ENCODE measurements at places on chromosomes 6 and 20.

DNA sequence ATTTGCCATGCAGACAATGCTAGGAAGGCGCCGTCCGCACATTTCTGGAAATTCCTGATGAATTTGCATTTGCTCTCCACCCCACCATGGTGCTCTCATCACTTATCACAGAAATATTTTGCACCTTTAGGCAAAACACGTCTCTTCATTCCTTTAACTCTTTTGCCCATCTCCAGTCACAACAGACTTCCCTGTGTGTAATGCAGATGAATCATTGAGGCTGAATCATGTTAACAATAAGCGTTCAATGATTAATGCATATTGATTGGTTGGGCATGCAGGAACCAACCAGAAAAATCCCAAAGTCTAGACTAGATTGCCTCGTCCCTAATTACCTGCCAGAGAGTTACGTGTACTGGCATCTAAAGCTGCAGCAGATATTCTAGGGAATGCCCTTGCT, 80.0 kb upstream of the ATXN1 start:
- no peak for DNase-seq

- no peak for DNase-seq
These were observed 105.6 kb upstream of the CLDN20 start for GRCh38 chr6:155158030-155158843.

GRCh38 chr6:42791706-42792320, 10.0 kb downstream of the BICRAL start:
- DNase-seq, result no peak

- DNase-seq, result no peak
These were observed 180.5 kb upstream of the PMEPA1 start for GRCh38 chr20:57890202-57890800.

DNA sequence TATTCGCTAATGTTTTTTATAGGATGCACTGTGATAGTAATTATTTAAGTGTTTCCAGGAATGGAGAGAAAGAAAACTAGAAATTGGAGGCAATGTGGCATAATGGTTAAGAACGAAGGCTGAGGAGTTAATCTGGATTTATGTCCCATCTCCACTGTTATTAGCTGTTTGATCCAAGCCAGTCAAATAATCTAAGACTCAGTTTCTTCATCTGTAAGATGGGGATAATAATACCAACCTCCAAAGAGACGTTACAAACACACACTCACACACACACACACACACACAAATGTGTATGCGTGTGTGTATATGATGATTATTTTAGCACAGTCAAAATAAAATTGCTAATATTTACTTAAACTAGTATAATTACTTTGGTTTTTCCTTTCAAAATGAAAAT, 36.9 kb upstream of the TPD52L1 start:
- DNase-seq, result no peak

GRCh38 chr6:83954371-83954770, 79.2 kb upstream of the MRAP2 start:
- DNase-seq, result no peak

DNA sequence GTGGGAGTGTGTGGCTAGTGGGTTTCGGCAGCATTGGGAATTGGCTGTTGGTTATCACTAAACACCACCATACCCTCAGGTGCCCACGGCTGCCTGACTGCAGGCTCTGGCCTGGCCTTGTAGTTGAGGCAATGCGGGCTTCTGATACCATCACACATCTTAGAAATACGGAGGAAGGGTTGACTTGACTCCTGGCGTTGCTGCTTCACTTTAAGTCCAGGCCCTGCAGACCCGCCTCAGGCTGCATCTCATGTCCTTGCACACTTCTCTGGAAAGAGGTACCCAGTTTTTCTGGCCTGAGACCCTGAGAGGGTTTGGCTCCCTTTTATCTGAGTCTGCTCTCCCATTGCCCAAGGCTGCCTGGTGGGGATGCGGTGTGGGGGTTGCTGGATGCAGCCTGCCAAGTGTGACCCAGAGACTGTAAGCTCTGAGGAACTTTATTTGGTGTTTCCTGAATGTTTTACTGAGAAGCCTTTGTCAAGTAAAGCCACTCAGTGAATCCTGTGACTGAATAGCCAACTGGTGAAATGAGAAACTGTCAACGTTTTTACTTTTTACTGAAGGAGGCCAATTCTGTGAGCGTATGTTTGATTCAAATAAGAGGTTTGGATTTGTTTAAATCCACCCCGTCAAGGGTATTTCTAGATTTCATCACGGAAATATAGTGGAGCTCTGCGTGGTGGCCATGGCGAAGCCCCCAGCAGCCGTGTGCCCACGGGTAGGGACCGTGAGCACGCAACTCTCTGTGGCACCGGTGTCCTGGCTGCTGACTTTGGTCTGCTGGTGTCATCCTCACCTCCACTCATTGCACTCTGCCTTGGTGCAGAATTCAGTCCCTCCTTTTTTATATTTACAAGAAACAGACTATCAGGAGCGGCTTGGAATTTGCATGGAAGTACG, 160.1 kb downstream of the DTNBP1 start:
- no peak for DNase-seq

- no peak for DNase-seq
These were observed 492.1 kb downstream of the MAFB start for GRCh38 chr20:40196846-40197436.

- DNase-seq, result no peak
These were observed 898.9 kb upstream of the MAN1A1 start for GRCh38 chr6:120248451-120248850.

DNA sequence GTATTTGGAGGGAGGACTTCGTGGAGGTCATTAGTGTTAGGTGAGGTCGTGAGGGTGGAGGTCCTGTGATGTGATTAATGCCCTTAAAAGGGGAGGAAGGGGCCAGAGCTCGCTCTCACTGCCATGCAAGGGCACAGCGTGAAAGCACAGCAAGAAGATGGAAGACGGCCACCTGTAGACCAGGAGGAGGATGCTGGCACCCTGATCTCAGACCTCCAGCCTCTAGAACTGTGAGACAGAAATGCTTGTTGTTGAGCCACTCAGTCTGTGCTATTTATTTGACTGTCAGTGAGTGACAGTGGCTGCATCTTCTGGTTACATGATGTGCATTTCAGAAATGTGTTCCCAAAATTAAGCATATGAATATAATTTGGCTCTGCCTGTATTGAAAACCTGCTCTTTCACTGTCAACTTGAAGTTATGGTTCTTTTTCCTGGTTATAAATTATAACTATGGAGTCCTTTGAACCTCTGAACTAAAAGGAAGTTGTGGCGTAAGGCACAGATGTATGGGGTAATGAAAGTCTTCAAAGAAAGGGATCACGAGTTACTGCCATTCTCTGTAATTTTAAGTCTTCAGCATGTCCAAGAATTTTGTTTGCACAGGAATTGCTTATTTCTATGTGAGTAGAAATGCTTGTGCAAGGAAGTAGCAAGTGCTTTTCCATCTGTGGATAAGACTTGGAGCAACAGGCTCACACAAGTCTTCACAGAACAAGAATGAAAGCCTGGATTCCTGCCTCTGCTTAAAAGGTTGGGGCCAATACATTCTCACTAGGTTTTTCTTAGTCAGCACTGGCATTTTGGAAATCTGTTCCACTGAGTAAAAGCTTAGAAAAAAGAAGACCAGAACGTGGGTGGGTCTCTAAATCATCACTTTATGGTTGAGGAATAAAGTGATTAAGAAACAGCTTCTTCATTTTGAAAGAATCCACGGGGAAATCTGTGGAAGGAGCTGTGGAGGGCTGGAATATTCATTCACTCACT, 10.3 kb downstream of the PPP1R14C start:
- DNase-seq, result no peak

DNA sequence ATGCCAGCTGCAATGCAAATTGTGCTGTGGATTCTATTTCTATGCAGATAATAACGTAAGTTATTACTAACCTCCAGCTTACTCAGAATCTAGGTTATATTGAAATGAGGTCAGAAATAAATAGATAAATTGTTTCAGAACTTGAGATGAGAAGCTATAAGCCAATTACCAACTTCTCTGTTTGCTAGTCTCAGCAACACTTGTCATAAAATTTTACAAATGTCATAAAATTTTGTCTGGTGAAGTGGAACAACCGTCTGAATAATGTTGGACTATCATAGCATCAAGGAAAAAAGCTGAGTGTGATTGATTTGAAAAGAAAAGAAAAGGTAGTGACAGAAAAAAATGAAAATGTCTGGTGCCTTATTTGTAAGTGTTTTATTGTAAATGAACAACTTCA, 36.7 kb downstream of the COL9A1 start:
- DNase-seq, result no peak

DNA sequence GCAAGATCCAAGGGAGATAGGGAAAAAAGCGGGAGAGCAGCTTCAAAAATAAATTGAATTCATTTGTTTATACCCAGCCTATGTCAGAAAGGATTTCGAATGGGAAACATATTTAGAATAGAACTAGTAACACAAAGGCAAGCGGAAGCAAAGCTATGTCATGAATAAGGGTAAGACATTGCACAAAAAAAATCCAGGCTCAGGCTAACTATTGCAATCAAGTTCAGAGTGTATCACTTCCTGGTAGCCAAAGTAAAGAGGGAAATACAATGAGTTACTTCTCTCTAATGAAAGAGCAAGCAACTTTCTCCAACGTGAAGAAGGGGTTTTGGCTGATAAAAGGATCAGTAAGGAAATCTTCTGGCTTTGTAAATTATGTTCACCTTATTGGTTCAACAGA, 212.8 kb downstream of the ZMYND8 start:
- no peak for DNase-seq
